ENCODE measurements at places on chromosomes 3 and 15.

DNA sequence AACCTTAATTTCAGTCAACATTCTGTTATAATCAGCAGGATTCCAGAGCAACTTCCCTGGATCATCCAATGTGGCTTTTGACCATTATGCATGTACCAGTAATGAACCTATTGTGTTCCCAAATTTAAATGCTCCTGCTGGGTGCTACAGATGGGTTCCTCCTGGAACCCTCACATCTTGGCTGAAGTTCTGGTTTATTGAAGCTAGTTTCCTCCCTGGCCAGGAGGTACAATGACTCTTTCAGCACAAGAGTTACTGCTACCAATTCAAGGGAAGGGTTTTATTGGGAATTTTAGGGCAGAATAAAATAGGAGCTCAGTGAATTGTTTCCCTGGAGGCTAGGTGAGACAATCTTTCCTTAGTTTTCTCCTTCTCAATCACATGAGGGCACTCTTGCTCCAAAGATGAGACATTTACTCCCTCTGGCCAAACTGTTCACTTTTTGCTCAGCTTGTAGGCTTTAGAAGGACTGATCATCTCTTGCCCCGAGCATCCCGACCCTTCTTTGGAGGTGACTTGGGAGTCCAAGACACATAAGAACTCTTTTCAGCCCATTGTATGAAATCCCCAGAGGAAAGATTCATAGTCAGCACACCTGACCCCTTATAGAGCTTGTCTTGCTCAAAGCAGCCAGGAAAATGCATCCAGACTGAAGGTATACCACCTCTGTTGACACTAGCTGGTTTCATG lies 8.8 kb upstream of the NPHP3 start:
- no peak for DNase-seq

- DNase-seq, result no peak
Measured at GRCh38 chr15:66647358-66647757, 54.7 kb upstream of the SMAD6 start.

GRCh38 chr3:190118438-190118837 lies 2.3 kb downstream of the P3H2 start:
- no peak for DNase-seq

GRCh38 chr3:46266598-46266997 lies 24.3 kb downstream of the CCR3 start:
- DNase-seq, result no peak

GRCh38 chr15:42544853-42545629 lies 3.6 kb downstream of the LRRC57 start:
- no peak for DNase-seq

DNA sequence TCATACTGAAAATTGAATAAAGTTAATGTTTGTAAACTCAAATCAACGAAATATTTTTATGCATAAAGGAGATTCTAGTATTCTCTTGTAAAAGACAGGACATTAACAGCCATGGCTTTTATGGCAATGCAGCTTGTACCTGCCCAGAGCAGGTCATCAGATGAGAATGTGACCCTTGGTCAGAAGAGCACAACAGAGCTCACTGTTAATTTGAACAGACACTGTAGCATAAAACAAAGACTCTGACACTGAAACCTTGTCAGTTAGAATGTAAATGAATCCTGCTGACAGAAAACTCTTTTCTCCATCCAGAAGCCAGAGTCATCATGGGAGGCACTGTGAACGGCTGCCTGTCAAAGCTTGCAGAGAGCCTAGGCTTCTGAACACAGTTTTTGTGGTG lies 410.6 kb downstream of the RAP2B start:
- no peak for DNase-seq

DNA sequence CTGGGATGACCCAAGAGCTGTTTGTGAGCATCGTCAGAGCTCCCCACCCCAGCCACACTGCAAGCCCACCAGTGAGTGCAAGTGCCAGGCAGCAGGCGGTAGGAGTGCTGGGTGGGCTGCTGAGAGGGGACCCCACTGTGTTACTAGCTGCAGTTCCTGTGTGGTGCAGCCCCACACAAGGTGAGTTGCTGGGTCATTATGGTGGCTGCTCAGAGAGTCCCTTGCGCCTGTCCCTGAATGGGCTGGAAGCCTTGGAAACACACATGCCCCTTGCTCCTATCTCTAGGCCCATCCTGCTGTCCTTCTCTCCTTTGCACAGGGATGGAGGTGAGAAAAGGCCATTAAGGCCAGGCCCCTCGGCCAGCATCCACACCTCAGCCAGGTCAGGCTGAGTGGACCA lies 83.7 kb downstream of the SEC22A start:
- DNase-seq, result no peak

- no peak for DNase-seq
Measured at GRCh38 chr15:81308260-81308659, 15.7 kb downstream of the STARD5 start.

DNA sequence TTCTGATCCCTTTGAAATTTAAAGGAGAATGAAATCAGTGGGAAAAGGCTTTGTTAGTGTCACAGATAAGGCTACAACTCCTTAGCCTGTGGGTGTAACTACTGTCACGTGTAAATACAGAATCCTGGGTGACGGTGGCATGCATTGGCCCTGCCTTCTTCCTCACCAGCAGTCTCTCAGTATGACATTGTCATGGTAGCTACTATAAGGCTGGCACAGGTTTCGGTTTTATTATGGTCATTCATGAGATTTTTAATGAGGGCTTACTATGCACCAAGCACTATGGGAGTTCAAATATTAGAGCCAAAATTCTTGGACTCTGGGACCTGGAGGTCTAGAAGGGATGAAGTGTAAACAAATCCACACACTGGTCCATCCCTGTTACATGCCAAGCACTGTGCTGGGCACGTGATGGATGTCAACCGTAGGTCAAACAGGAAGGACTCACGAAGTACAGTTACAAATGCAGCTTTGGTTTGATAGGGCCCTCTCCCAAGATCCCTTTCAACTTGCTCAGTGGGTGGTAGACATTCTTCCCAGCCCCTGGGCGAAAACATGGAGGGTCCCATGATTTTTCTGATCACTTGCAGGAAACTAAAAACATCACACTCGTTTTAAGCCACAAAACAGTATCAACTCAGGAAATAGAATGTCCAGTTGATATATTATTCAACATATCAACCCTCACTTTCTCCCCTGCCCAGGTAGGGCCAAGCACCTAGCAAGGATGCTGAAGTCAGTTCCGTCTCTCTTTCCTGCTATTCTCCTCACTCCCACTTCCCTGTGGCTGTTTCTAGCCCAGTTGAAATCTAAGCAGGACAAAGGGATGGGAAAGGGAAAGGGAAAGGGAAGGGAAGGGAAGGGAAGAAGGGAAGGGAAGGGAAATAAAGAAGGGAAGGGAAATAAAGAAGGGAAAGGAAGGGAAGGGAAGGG lies 25.3 kb downstream of the BFSP2 start:
- no peak for DNase-seq

DNA sequence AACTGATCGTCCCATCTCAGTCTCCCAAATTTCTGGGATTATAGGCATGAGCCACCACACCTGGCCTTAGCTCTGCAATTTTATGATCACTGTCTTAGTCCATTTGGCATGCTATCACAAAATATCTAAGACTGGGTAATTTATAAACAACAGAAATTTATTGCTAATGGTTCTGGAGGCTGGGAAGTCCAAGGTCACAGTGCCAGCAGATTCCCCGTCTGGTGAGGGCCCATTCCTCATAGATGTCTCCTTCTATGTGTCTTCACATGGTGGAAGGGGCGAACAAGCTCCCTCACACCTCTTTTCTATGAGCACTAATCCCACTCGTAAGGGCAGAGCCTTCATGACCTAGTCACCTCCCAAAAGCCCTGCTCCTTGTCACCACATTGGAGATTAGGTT lies 55.3 kb upstream of the KIF23 start:
- DNase-seq, result no peak

DNA sequence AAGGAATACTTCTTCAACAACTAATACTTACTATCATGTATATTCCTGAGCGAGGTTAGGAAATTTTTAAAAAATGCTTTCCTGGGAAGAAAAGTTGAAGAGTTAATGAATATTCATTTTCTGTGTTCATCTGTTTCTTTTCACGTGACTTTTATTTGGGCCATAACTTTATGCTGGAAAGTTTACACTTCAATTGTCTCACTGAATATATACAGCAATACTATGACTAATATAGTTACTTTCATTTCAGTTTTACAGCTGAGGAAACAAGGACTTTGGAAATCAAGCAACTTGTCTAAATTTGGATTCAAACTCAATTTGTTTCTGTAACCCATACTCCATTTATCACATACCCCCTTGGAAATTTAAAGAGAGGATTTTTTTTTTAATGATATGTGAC lies 894.2 kb downstream of the ROBO1 start:
- DNase-seq, result no peak

DNA sequence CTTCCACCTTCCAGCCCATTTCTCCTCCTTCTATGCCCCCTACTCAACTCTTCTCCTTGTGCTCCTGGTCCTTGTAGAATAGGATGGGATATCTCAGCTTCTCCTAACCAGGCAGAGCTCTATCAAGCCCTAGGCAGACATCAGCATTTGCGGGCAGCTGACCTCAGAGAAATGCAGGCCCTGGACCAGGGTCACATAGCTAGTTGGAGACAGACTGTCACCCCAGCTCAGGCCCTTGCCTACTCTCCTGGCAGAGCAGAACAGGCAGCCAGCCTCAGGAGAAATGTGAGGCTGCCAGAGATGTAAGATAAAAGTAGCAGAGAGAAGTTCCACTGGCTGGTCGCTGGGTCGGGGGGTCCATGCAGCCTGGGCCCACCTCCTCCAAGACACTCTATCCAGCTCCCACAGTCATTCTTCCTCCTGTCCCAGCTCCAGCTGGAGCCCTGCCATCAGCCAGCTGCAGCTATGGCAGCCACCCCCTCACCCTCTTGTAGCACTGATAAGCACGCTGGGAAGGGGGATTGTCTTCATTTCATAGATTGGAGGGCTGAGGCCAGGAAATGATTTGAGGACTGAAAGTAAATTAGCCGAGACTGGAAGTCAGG lies 4.0 kb downstream of the CYP8B1 start:
- DNase-seq, result no peak

GRCh38 chr3:16106050-16106449 lies 68.4 kb upstream of the GALNT15 start:
- DNase-seq, result no peak

DNA sequence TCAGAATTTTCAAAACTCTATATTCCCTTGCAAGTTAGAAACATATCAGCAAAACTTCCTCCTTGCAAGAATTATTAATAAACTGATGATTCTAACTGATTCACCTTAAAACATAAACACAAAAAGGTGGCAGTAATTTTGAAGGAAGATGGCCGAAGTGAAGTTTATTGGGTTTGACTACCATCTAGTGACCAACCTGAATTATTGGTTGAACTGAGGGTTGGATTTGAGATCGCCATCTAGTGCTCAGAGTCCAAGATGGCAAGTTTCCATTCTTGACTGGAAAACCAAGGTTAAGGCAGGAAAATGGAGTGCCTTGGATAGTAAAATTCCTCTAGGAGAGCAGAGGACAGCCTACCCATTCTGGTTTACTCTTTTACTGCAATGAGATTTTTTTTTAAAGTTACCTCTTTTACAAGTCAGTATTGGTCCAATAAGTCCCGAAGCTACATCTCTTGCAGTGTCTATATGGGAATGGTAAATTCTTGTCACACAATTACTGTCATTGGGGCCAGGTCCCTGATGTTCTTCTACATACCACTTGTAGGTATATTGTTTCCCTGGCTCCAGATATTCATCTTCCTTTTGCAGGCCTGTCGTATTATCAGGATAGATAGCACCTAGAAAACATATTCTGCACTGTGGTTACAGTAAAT lies 51.6 kb upstream of the CP start:
- DNase-seq, result peak; percentile 49

GRCh38 chr3:194206320-194206719 lies 70.4 kb downstream of the HES1 start:
- DNase-seq, result no peak

- no peak for DNase-seq
Measured at GRCh38 chr3:123156276-123156995, 45.3 kb upstream of the SEC22A start.

- DNase-seq, result no peak
Measured at GRCh38 chr3:177330779-177331178, 133.5 kb upstream of the TBL1XR1 start.

DNA sequence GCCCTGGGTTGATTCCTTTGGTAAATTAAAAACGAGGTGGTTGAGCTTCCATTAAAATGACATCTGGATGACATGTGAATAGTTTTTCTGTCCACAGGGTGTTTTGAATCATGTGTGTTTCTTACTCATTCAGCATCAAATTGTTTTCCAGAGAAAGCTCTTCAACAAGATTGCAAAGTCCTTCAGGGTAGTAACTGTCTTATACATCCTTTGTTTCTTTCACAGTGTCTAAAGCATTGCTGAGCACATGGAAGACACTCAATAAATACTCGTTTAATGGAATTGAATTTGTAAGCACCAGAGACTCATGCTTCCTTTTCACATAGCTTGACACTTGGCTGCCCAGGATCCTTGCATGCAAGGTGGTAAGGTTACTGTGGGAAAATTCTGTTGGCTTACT lies 223.1 kb upstream of the CNTN6 start:
- no peak for DNase-seq

DNA sequence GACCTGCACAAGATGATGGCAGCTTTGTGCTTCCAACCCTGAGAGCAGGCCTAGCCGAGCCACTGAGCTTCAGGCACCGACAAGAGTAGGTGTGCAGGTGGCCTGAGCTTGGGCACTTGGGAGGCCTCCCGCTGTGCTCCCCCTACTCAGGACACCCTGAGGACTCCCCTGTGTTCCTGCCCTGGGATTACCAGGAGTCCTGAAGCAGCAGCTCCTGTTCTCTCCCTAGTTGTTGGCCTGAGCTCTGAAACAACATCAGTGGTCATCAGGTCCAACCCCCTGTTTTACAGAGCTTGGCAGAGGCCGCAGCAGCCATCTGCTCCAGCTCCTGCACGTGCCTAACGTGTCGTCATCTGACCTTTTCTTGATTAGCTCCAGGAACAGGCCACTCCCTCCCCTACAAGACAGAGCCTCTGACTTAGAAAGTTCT lies 8.0 kb upstream of the MESP2 start:
- DNase-seq, result no peak

- no peak for DNase-seq
Measured at GRCh38 chr3:131608741-131609140, 106.0 kb upstream of the MRPL3 start.

GRCh38 chr3:67015702-67016484 lies 17.8 kb downstream of the KBTBD8 start:
- no peak for DNase-seq

- DNase-seq, result no peak
Measured at GRCh38 chr3:2653706-2654105, 456.5 kb downstream of the IL5RA start.

DNA sequence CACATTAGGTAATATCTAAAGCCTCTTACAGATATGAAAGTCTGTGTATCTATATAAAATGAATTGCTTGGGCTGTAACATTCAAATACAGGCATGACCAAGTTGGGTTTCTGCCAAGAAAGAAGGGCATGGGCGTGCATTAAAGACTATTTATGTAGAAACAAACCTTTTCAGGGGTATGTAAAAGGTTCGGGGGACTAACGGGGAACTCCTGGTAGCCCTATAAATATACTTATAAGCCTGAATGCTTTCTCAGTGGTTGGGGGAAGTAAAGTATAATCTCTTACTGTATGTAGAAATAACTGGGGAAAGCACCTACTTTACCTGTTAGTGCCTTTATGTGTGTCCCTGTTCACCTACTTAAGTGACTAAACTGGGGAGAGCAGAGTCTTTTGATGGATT lies 154.5 kb upstream of the TBL1XR1 start:
- DNase-seq, result no peak

- DNase-seq, result no peak
Measured at GRCh38 chr15:71386448-71387236, 271.4 kb downstream of the THSD4 start.

All from KG1 (cell line).